Bone marrow (tissue), 2 donors: ENCODE measurements at places on chromosomes 4 and X.

DNA sequence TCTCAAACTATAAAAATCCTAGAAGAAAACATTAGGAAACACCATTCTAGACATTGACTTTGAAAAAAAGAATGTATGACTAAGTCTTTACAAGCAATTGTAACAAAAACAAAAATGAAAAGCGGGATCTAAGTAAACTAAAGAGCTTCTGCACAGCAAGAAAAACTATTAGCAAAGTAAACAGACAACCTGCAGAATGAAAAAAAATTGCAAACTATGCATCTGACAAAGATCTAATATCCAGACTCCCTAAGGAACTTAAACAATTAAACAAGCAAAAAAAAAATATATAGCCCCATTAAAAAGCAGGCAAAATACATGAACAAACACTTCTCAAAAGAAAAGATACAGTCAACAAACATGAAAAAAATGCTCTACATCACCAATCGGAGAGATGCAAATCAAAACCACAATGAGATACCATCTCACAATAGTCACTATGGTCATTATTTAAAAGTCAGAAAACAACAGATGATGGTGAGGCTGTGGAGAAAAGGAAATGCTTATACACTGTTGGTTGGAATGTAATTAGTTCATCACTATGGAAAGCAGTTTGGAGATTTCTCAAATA lies 168.1 kb downstream of the EPHA5 start:
- no peak for DNase-seq

GRCh38 chrX:53196678-53197077 lies 28.3 kb downstream of the KDM5C start:
- DNase-seq: no peak

DNA sequence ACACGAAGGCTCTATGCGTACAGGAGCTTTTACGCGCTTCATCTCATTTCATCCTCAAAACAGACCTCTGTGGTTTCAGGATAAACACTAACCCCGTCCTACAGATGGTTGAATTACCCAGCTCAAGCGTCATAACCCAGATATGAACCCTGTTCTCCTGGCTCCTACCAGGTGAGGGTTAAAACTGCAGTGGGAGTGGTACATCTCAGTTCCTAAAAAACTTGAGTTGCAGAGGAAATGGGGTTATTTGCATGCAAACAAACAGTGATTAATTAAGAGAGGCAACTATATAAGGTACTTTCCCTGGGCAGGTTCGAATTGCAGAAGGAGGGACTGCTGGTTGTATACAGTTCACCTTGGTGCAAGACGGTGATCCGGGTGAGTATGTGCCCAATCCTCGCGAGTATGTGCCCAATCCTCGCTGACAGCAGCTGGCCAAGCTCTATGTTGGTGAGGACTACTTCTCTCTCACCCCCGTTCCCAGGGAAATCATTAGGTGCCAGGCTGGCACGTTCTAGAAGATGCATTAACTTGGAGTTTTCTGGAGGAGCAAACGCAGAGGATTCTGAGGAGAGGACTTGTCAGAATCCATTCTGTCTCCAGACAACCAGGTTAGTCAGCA lies 72.6 kb downstream of the FHDC1 start:
- DNase-seq: no peak

GRCh38 chrX:17192106-17192505 lies 182.9 kb upstream of the NHS start:
- no peak for DNase-seq

- DNase-seq: no peak
Observed at GRCh38 chrX:15744181-15744867, 6.3 kb downstream of the CA5B start.

GRCh38 chrX:44422631-44423030 lies 79.2 kb upstream of the EFHC2 start:
- no peak for DNase-seq

DNA sequence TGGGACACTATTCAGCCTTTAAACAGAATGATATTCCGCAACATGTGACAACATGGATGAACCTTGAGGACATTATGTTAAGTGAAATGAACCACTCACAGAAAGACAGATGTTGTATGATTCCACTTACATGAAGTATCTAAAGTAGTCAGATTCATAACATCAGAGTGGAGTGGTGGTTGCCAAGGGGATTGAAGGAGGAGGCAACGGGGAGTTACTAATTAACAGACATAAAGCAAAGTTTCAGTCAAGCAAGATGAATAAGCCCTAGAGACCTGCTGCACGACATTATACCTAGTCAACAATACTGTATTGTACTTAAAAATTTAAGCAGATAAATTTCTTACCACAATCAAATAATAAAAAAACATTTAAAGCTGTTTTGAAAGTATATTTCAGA lies 105.0 kb upstream of the NR0B1 start:
- no peak for DNase-seq

GRCh38 chrX:124421898-124422655 lies 75.7 kb downstream of the SH2D1A start:
- DNase-seq: no peak

GRCh38 chr4:155544547-155544946 lies 122.1 kb upstream of the GUCY1A1 start:
- DNase-seq: no peak

- DNase-seq: no peak
Observed at GRCh38 chr4:8085491-8086117, 73.0 kb downstream of the ABLIM2 start.

GRCh38 chr4:8123870-8124269 lies 34.7 kb downstream of the ABLIM2 start:
- no peak for DNase-seq

DNA sequence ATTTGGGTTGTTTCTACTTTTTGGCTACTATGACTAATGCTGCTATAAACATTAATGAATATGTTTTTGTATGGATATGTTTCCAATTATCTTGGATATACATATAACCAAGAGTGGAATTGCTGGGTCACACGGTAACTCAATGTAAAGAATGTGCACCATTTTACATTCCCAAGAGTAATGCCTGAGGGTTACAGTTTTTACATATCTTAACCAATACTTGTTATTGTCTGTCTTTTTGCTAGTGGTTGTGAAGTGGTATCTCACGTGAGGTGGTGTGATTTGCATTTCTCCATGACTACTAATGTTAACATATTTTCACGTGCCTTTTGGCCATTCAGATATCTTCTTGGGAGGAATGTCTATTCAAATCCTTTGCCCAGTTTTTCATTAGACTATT lies 200.3 kb upstream of the MAB21L2 start:
- no peak for DNase-seq

DNA sequence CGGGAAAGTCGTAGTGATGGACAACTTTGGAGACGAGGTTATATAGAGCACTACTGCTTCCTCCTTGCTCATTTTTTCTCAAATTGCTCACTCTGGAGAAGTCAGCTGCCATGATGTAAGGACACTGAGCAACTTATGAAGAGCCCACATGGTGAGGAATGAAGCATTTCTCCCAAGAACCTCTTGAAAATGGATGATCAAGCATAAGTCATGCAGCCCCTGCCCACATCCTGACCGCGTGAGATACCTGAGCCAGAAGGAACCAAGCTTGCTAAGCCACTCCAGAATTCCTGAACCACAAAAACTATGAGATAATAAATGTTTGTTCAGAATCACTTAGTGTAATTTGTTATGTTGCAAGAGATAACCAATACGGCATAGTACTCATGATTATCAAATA lies 42.8 kb downstream of the PDE5A start:
- no peak for DNase-seq

GRCh38 chrX:119130911-119131310 lies 3.3 kb upstream of the KIAA1210 start:
- no peak for DNase-seq

DNA sequence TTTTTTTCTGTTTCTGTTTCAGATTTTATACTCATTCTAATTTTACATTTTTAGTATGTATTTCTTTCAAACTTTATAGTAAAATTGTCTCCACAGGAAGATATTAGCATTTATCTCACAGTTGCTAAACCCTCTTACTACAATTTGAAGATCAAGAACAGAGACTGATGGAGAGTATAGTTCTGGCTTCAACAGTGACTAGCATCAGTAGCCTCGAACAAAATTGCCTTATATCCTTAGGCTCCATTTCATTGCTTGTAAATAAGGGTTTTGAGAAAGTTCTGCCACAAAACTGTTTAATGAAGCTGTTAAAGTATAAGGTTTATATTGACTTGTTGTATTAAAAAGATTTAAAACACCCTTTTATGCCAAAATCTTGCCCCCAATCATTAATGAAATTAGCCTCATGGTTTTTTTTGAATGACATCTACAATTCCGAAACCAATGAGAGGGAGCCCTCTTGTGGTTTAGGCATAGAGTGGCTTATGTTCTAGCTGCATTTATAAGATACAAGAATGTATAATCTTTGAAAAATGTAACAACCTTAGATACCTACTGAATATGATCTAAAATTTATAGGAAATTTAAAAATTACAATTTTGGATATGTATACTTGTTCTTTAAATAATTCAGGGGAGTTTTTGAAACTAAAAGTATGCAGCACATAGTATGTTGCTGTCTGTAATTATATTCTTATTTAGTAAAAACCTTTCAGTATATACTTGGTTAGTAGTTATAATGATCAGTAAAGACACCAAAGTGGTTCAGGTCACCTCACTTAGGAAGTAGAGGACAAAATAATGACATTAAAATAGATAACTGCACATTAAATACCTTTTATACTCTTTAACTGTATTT lies 109.8 kb upstream of the HPGD start:
- no peak for DNase-seq

- DNase-seq: no peak
Observed at GRCh38 chr4:154868414-154869194, 87.5 kb downstream of the RBM46 start.

DNA sequence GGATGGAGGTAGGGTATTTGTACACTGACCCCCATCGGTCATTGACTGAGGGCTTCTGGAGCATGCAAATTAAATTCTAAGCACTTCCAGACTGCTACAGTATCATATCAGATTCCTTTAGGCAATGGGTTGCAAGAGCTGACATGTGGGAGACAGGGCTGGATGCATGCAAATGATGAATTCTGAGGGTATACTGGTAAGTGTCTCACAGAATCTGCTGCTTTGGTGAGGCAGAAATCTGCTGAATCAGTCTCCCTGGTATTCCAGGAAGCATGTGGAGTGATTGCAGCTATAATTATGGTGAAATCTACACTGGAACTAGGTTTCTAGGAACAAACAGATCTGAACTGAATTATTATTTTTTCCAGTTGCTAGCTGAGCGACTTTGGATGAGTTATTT lies 684.9 kb upstream of the MAGEB2 start:
- DNase-seq: no peak

DNA sequence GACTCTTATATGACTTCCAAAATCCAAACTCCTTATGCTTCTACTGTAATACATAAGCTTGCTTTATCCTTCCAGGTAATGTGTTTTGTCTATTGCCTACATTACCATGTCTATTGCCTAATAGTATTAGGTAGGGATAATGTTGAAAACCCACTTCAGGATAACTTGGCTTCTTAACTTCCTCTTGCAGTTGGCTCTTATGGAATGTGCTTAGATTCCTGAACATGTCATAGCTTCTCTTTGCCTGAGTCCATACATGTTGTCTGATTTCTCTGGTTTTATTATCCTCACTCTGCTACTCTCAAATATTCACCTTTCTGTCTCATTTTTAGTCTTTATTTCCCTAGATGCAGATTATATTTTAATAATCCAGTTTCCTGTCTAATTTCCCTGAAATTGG lies 599.9 kb downstream of the IL15 start:
- DNase-seq: no peak

GRCh38 chr4:102535398-102536082 lies 34.4 kb downstream of the NFKB1 start:
- no peak for DNase-seq

GRCh38 chr4:98786866-98787265 lies 128.5 kb upstream of the TSPAN5 start:
- DNase-seq: no peak

DNA sequence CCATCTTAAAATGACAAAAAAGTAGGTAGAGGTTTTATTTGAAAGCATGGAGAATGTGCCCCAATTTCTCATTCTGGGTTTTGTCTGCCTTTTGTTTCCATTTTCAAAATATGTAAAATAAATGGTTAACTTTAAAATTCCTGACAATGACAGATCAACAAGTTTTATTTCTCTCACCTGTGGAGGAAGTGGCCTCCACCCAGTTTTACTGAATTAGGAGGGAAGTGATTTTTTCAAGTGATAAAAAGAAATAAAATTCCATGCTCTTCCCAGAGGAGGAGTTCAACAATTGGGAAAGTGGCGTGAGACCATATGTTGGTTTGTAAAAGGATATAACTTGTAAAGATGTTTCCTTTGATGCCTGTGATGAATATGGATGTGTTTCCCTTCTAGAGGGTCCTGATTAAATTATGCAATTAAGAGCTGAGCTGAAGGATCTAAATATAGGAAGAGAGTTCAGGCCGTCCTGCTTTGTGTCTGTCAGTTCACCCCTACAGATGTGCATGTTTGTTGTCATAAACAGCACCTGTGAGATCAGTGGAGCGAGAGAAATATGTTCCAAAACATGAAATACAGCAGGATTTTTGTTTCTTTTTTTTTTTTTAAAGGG lies 19.5 kb downstream of the SMAD1 start:
- DNase-seq: peak; percentile 71
